ENCODE measurements at places on chromosomes 6 and 20.

GRCh38 chr20:51562332-51563173 lies 20.0 kb upstream of the NFATC2 start:
- DNase-seq: peak; percentile 96

DNA sequence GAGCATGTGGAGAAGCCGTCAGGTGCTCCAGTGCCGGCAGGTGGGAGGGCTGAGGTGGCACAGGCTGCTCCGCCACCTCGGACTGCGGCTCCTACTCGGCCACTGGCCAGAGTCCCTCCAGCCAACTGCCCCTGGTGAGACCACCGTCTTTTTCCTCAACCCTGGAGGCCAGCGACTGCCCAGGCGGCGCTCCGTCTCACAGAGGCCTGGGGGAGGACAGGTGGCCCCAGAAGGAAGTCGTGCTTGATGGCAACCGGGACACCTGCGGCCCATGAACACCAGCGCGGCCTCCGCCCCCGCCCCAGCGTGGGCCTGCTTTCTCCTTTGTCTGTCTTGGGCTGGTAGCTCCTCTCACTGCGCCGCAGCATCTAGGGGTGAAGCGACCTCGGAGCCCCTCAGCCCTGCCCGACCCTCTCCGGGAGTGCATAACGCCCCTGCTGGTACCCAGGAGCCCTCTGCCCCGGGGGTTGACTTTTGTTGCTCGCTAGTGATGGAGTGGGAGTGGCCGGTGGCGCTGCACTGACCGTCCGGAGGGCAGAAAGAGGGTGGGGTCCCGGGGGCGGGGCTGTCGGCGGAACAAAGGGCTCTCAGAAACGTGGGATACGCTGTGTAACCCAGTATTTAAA lies 706 bp upstream of the TUBB2B start:
- DNase-seq: no peak

DNA sequence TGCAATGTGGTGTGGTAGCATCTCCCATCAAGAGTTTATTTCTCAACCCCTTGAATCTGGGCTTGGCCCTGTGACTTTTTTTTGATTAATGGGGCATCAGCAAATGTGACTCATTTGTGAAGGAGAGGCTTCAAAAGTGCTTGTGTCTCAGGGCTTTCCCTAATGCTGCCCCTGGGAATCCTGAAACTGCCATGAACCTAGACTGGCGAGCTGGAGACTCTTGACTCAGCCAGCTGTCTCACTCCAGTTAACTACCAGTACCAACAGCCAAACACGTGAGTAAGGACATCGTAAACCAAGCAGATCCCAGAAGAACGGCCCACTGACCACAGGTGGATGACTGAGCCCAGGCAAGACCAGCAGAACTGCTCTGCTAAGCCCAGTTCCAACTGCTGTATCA lies 72.8 kb upstream of the ADTRP start:
- DNase-seq: peak; percentile 95

- DNase-seq: no peak
These were observed 306.4 kb downstream of the TSHZ2 start for GRCh38 chr20:53278555-53278954.

DNA sequence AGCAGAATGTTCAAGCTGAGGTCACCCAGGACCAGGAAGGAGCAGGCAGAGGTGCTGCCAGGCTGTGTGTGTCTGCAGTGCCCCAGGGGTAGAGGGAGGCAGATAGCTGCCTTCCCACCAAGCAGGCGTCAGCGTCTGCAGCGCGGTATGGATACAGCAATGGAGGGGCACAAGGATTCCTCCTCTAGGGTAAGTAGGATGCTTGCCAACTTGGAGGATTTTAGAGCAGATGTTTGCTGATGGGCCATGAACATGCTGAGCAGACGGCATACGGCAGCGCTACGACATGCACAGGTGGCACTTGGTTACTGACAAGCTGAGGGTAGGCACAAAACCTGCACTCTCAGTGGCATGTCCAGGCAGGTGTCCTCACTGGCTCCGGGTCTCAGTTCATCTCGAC lies 48.1 kb downstream of the PSMG4 start:
- DNase-seq: no peak

DNA sequence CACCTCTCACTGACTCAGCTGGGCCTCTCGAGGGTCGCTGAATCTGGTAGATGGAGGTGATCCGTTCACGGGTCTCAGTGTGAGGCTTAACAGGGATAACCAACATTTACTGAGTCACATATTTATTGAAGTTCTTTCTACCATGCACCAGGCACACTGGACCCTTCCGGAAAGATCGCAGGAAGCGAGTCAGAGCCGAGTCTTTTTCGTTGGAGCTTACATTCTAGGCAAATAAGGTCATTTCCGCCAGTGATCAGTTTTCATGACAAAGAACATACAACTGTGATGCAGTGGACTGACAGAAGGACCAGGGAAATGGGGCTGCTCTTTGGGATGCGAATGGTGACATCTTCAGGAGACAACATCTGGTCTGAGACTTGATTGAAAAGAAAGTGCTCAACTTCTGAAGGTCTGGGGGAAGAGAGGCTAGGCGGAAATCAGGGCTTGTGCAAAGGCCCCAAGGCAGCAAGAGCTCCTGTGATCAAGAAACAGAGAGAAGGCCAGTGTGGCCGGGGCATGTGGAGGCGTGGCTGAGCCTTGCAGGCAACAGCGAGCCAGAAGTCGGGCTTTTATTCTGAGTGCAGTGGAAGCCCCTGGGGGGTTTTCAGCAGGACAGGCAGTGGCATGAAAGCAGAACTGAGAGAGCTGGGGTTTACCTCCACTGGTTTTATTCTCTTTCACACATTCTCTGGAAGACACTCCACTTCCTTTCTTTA lies 56.7 kb downstream of the APCDD1L start:
- DNase-seq: peak; percentile 59

DNA sequence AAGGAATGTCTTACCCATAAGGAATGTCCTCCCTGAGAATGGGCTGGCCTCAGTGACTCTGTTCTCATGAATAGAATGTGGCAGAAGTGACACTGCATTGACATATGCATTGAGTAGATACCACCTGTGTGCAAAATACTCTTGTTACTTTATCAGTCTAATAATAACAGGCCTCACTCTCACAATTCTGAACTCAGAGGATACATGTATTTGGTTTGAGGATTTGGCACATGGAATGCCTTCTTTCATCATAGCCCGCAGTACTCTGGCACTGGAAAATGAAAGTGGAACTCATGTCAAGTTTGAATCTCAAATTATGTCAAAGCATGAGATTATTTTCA lies 52.9 kb upstream of the PLCB4 start:
- DNase-seq: peak; percentile 51

DNA sequence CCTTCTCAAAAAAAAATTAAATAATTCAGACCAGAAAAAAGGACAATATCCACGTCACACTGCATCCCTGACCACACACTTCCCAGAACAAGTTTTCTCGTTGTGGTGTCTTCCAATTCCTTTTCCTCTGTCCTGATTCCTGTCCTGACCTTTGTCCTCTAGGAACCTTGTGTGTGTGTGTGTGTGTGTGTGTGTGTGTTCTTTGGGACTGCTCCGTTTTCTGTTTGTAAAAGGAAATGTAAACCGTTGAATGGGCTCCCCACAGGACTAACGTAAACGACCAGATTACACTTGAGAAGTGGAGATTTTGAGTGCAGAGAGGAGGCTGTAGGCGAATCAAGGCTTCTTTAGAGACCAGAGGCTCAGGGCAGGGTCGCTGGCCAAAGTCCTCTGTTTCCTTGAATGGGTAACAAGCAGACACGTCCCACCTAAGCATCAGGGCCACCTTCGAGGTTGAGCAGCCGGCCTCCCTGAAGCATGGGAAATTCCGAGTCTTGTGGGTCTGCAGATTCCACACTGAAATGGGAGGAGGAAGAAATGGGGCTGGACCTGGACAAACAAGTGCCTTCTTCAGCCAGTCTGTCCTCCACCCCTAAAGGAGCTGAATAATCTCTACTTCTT lies 7.3 kb downstream of the ZBTB46 start:
- no peak for DNase-seq

- DNase-seq: peak; percentile 67
These were observed 18.4 kb upstream of the MMP24 start for GRCh38 chr20:35207950-35208611.

DNA sequence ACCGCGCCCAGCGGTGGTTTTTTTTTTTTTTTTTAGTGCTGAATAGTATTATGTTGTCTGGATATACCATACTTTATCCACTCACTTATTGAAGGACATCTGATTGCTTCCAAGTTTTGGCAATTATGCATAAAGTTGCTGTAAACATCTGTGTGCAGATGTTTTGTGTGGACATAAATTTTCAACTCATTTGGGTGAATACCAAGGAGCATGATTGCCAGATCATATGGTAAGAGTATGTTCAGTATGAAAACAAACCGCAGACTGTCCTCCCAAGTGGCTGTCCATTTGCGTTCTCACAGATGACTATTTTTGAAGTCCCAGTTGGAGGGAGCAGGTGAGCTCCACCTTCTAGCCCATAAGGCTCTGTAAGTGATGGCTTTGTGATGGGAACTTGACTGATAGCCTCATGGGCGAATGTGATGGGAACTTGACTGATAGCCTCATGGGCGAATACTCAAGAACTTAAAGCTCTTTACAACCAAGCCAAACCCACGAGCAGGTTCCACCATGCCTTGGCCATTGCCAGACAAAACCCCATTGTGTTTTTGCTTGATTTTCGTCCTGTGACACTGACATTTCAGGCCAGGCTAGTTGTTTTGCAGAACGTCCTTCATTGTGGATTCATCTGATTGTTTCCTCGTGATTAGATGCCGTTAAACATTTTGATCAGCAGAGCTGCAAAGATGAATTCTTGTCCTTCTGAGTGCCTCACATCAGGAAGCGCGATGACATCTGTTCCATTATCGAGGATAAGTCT lies 51.0 kb downstream of the ZBTB2 start:
- DNase-seq: no peak

GRCh38 chr6:112522587-112522986 lies 175.5 kb downstream of the RFPL4B start:
- no peak for DNase-seq

DNA sequence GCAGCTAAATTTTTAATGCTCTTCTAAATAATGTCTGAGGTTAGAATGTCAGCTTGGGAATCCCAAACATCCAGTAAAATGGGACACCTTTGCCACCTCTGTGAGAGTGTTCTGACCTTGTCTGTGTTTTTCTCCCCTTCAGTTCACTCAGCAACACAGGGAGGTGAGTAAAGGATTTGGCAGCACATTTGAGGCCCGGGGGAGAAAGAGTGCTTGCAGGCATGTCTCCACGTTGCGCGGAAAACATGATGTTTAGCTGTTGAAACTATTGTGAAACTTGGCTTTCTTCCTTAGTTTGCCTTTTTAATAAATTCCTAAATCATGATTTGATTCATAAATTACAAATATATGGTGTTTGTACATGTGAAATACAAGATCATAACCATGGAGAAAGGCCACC lies 707.8 kb upstream of the FLRT3 start:
- peak; percentile 59 for DNase-seq

DNA sequence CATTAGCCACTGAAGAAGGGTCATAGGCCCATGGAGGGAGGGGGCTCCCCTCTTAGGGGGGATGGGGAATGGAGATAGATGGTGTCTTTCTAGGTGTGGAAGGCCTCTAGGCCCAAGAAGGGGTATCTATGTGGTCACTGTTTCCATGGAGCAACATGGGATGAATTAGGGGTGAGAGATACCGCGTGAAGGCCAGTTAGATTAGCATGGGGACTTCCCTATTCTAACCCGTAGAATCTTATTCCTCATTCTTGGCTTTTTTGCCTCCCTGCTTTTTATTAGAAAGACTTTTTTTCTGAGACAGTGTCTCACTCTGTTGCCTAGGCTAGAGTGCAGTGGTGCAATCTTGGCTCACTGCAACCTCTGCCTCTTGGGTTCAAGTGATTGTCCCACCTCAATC lies 3.2 kb downstream of the RAB44 start:
- no peak for DNase-seq

- DNase-seq: no peak
These were observed 68.6 kb downstream of the ESR1 start for GRCh38 chr6:151876122-151876521.

- DNase-seq: no peak
These were observed 97.3 kb downstream of the TBC1D32 start for GRCh38 chr6:121236984-121237383.

- DNase-seq: no peak
These were observed 34.4 kb downstream of the SLC52A3 start for GRCh38 chr20:733861-734260.

- DNase-seq: no peak
These were observed 37.6 kb upstream of the TENT5A start for GRCh38 chr6:81790034-81790433.

DNA sequence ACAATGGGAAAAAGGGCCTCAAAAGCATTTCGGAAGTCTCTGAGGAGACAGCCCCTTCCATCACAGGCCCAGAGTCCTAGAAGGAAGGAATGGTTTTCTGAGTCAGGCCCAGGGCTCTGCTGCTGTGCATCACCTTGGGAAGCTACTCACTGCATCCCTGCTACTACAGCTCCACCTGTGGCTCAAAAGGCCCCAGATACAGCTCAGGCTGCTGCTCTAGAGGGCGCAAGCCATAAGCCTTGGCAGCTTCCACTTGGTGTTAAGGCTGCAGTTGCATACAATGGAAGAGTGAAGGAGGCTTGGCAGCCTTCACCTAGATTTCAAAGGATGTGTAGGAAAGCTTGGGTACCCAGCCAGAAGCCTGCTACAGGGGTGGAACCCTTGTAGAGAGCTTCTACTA lies 54.8 kb downstream of the MEI4 start:
- no peak for DNase-seq

DNA sequence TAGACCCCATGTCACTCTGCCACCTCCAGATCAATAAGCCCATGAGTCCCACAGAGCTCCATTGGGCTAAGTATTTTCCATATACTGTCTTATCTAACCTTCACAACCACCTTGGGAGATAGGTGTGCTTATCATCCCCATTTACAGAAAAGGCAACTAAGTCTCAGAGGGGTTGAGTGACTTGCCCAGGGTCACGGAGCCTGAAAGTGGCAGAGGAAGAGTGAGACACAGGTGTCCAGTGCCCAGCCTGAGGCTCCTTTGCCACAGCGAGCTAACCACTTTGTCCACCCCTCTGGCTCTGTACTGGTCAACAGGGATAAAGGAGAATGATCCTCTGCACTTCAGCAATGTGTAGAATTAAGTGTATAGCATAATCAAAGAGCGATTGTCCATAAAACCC lies 124.5 kb downstream of the GMDS start:
- DNase-seq: no peak

DNA sequence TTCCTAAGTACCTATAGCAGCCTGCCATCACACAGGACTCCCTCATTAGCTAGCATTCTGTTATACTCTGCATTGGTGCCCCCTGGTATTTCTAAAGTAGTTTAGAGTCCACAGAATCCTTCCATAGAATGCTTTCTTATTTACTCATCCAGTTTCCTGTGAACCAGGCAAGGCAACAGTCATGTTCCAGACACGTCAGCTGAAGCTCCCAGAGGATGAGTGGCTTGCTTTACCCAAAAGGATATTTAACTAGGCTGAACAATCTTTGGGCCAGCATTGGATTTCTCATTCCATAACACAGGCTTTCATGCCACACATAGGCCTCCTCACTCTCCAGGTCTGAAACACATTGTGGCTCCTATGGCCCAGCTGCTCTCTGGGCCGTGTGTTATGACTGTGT lies 203.8 kb upstream of the MAP3K7 start:
- DNase-seq: peak; percentile 87

- peak; percentile 68 for DNase-seq
These were observed 5.2 kb downstream of the FAXC start for GRCh38 chr6:99344289-99344688.

Measured in fibroblast of skin of right quadriceps (primary cell).